ENCODE measurements at places on chromosomes 16 and 17. TPM values are rescaled to one million over a fixed set of nuclear protein-coding genes. Genes with fewer than 3 reads are reported as not detected.

WNK4 gene
- 8.8 TPM for total RNA-seq

TBKBP1 gene
- total RNA-seq = 19.7 TPM

NUFIP2 gene
- 37.9 TPM for total RNA-seq

TNP2 gene
- not detected for total RNA-seq

MRC2 gene
- total RNA-seq = 105 TPM

GPRC5C gene
- 17.5 TPM for total RNA-seq

- DNase-seq = no peak
Observed at GRCh38 chr17:50458701-50459676, 9.7 kb downstream of the CHAD start.

DNA sequence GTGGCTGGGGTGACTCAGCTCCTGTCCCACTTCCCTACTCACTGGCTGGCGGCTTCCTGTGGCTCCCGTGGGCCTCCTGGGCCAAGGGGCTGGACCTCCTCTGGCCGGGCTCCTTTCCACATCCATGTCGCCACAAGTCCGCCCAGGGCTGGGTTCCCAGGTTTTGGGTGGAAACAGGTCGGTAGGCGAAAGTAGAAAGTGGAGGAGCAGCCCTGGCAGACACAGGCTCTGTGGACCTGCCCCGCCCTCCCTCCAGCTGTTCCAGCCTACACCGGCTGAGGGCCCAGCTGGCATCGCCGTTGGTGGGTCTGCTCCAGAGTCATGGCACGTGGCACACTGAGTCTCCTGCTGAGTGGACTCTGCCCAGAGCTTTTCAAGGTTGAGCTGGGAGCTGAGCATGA lies 28.7 kb downstream of the GSE1 start:
- no peak for DNase-seq

DNA sequence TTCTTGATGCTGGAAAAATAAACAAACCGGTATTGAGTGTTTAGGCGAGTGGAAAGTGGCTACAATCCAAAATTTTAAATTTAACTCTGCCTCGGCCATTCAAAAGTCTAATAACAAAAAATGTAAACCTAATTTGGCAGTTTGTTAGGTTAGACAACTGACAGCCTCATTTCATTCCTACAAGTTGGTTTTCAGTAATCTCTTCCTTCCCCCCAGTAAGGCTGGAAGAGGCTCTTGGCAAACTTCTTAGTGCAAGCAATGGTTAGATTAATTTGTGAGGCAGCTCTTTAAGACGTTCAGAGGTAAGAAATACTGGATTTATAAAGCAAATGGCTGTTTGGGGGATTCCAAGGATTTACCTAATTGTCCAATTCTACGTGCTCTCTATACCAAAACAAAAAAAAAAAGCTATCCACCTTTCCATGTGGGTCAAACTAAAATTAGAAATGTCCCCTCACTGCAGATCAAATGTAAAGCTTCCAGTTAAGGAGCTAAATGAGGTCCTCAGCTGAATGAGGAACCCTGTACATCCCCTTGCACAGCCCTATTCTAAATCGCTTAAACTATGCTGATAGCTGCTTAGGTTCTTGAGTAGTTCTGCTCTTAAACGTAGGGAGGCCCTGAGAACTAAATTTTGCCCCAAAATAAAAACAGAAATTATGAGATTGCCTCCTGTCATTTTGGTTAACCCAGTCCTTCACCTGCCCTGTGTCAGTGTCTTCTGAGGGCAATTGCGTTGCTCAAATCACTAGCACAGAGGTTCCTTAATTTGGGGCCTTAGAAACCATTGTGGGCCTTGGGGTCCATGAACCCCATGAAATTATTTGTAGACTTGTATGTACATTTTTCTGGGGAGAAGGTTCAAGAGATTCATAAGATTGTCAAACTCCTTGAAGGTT lies 2.9 kb downstream of the HEXIM1 start:
- no peak for DNase-seq

DNA sequence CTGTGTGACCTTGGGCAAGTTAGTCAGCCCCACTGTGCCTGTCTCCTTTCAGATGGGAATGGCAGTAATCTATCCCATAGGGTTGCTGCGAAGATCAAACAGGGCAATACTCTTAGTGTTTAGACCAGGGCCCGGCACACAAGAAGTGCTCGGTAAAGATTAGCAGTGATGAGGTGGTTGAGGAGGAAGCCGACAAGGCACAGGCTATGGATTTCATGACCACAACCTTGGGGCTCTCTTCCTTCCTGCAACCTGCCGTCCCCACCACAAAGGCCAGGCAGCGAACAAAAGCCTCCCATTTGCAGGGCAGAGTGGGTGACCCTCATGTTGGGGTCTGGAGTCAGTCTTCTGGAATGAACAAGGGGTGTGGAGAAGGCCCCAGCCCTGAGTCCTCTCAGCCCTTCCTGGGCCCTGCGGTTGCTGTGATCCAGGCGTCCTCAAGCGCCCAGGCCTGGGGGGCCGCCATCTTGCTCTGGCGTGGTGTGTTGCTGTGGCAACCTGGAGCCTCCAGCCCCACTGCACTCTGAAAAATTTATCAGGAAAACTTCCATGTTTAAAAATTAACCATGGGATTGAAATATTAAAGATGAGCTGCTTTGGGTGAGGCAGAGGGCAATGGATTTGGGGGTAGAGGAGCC lies 9.8 kb downstream of the ADAM11 start:
- DNase-seq = no peak

DNA sequence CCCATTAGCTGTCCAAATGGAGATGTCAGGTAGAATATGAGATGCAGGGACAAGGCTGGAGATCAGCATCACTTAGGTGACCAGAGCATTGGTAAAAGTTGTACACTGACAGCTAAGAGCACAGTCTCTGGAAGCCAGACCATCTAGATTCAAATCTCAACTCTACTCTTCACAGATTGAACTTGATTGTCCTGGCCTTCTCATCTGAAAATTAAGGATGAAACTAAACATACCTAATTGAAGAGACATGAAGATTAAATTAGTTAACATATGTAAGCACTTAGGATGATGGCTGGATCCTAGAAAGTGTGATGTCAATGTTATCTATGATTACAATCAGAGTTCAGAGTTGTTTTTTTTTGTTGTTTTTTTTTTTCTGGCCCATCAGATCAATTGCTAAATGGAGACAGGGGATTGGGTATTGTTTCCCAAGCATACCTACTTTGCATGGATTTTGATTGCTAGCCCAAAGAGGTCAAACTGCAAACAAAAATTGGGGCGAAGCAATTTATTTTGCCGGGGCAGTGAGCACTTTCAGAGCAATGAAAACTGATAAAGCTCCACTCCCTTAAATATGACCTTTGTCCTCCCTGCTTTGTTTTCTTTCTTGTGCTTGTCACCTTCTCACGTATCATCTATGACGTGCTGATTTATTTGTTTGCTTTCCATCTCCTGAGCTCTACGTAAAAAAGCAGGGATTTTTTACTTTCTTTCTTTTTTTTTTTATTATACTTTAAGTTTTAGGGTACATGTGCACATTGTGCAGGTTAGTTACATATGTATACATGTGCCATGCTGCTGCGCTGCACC lies 217.6 kb upstream of the CPHXL start:
- DNase-seq = no peak

DNA sequence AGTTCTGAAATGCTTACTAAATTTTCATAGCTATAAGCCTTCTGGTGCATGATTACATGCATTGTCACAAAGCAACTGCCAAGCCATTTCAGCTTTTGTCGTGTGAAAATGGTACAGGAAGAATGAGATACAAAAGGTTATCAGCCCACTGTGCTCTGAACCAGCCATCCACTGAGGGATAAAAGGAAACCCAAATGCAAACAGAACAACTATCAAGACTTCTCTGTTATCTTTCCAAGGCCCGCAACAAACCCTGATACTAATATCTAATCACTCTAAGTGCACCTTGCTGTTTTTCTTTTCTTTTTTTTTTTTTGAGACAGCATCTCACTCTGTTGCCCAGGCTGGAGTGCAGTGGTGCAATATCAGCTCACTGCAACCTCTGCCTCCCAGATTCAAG lies 109.0 kb downstream of the FTO start:
- no peak for DNase-seq

DNA sequence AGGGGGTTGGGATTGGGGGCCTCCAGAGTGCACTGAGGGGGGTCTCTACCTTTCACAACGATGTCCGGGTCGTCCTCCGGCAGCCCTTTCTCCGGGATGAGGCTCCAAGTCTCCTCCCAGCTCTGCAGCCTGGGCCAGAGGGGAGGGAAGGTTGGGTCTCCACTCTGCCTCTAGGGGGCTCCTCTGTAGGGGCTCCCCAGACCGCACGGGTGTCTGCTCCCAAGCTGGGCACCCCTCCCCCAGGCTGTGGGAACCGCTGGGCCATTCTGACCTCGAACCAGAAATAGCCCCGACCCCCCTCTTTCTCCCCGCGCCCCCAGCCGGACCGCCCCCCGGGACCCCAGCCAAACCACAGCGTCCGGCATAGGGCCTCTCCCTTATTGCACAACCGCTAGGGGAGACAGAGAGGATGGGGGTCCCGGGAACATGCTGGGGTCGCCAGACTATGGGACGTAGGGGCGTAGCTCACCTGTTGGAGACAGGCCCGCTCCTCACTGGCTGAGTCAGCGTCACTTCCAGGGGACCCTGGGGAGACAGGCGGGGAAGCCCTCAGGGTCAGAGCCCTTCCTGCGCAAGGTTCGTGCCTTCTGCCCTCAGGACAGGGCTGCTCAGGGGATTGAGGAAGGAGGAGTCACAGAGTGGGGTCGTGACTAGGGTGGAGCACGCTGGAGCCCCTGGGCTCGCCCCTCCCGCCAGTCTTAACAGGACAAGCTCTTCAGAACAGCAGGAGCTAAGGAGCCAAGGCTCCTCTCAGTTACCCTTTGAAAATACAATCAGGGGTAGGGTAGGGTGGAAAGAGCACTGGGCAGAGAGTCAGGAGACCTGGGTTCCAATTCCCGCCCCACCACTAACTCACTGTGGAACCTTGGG lies 2.7 kb downstream of the PLEKHH3 start:
- no peak for DNase-seq

- DNase-seq = no peak
Observed at GRCh38 chr17:79742951-79743476, 12.3 kb downstream of the ENPP7 start.

GRCh38 chr16:85908444-85908843 lies 9.5 kb downstream of the IRF8 start:
- no peak for DNase-seq

DNA sequence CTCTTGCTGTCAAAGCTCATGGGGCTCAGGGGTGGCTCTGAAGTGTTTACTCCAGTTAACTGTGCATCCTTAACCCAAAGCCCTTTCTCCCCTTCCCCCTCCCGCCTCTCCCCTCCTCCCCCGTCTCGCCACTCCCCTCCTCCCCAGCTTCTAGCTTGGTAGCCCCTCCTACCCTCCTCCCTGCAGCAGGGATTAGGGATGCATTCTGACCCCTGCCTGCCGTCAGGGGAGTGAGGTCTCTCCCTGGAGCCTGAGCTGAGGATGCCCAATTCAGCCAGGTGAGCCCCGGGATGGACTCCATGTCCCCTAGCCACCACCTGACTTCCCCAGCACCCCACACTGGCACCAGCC lies 1.6 kb downstream of the HS3ST6 start:
- DNase-seq = no peak
